ENCODE measurements at places on chromosomes 11 and 22.

DNA sequence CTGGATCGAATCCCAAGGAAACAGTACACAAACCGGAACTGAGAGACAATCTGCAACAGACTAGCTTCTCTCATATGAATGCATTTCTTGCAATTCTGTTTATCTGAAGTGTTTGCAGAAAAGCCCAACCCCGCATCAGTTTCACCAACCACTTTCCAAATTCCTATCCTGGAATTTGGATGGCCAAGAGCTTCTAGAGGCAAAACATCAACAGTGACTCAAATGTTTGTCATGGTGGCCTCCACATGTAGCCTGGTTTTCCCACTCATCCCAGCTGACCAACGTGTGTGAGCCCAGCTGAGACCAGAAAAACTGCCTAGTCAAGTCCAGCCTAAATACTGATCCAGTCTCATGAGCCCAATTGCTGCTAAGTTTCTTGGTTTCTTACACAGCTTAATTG, 8.3 kb upstream of the MIEF1 start:
- DNase-seq: no peak

DNA sequence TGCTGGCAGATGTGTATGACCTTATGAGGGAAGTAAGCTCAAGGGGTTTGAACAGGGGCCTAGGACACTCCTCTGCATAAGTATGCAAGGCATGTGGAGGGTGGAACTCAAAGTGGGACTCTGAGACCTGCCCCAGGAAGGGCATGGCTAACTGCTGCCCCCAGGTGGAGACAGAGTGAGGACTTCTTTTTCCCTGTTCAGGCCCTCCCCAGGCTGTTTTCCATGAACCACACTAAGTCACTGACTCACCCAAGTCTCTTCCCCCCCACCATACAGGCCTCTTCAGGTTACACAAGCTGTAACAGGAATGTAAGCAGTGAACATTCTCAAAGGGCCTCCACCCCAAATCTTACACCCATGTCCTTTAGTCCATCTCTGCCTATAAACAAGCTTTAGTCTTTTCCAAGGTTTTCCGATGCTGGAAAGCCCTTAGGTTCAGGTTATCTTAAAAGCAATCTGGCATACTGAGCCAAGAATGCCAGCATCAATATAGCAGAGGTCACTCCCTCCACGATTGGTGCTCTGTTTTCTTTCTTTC, 13.1 kb downstream of the EEF1G start:
- DNase-seq: peak; percentile 62

GRCh38 chr11:14242187-14242586, 116.8 kb downstream of the RRAS2 start:
- DNase-seq: no peak

- no peak for DNase-seq
Observed at GRCh38 chr22:32204040-32204855, 625 bp downstream of the RFPL2 start.

DNA sequence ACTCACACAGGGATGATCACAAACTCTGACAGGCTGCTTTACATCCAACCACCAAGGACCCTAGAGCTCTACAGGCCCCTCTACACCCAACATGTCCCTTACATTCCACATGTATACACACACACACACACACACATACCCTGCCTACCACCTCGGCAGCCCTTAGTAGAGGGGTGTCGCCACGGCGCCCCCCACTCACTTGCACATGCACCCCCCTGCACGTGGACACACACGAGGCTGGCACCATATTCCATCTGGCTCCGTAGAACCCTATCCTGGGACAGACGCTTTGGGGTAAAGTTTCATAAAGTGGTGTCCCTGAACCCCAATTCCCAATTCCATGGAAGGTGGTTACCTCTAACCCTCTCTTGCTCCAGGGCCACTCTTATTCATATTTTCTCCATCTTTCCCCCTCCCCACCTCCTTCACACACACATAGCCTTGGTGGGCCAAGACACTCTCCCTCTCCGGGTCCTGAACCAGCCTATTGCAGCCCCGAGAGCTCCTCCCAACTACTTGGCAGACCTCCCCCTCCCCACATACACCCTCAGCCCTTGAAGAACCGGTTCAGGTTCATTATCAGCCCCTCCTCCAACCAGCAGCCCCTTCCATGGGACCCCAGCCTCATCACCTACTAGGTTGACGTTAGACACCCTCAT, 809 bp downstream of the PDE2A start:
- no peak for DNase-seq

DNA sequence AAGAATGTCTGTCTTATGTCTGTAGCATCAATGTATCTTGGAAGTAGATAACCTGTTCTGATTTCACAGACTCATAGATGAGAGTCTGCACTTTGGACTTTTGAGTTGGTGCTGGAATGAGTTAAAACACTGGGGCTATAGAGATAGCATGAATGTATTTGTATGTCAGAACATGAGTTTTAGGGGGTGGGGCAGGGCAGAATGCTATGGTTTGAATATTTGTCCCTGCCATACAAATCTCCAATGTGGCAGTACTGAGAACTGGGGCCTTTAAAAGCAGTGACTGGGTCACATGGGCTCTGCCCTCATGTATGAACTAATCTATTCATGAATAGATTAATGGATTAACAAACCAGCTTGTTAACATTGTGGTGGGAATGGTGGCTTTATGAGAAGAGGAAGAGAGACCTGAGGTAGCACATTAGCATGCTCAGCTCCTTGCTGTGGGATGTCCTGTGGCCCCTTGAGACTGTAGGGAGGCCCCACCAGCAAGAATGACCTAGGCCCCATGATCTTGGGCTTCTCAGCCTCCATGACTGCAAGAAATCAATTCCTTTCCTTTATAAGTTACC, 15.5 kb upstream of the OR52K1 start:
- no peak for DNase-seq

GRCh38 chr11:123976770-123977560, 616 bp downstream of the OR10S1 start:
- DNase-seq: no peak

- DNase-seq: no peak
Observed at GRCh38 chr22:40300884-40301672, 45.2 kb upstream of the ADSL start.

DNA sequence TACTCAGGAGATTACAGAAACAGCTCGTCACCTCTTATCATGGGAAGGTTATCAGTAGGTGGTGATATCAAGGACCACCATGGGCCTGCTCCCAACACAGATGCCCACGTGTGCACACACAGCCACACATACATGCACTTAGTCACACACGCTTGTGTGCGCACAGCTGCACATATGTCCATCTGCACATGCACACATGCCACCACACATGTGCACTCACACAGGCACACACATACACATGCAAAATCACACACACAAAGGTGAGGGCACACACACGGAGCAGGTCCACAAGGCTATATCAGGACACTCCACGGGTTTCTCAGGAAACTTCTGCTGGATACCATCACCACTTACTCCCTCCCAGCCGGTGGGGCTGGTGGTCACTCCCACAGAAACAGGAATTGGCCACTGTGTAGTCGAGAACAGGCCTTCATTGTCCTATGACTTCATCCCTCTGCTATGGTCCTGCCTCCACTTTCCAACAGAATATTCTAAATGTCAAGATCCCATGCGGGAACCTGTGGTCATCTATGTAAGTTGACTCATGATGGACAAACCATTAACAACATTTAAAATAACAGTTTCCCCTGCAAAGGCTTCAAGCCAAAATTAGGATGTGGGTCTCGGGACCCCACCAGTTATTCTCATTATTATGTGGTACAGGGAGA, 2.2 kb downstream of the C11orf24 start:
- no peak for DNase-seq

- no peak for DNase-seq
Observed at GRCh38 chr11:13008625-13009475, at the start of gene RASSF10. Gene RASSF10 (plus strand): TSS chr11:13009316. CDS start chr11:13009577, 261 bp downstream.

GRCh38 chr11:87173185-87174039, 135.7 kb downstream of the TMEM135 start:
- DNase-seq: no peak

DNA sequence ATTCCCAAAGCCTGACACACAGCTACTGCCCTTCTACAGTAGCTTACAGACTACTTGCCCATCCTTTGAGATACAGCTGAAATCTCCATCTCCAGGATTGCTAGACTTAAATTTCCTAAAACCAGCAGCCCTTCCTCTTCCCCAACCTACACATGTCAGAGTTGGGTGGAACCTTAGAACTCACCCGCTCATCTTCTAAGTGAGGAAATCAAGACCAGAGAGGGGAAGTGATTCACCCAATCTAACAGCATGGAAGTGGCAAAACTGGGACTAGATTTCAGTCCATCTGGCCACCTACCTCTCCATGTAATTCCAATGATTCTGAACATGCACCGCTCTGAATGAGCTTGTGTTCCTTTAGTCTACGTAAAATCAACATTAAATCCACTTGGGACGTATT, 1.0 kb upstream of the TMEM86A start:
- DNase-seq: no peak

DNA sequence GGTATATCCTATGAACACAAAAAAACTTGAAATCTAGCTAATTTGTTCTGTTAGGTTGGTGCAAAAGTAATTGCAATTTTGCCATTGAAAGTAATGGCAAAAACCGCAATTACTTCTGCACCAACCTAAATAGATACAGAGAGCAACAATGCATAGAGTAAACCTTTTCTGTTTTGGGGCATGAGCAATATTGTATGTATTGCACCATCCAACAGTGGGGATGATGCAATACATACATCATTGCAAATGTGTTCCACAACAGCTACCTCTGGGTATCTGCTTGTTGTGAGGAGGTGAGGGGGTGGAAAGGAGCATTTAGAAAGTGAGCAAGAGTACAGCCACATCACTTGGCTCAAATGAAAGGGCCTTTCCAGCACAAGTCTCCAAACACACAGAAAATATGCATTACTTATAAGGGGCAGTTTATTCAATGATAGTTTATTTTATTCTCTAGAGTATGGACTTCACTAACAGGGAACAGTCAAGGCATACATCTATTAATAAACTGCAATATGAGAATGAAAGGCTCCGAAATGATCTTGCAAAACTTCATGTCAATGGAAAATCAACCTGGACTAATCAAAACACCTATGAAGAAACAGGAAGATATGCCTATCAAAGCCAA, 77.3 kb downstream of the DEUP1 start:
- DNase-seq: no peak

DNA sequence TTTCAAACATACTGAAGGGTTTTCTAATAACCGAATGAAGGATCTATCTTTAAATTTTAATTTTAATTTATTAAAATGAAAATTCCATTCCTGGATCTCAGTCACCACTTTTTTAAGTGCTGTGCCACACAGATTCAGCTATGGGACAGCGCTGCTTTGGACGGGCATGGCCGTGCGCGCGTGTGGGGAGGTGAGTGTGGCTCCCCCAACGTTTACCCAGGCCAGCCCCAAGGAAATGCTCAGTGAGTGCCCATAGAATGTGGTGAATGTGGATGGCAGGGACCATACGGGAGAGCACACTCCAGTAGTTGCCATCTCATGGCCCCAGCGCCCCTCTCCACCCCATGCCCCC, 88.0 kb upstream of the KCNQ1OT1 start:
- DNase-seq: no peak

GRCh38 chr22:11627436-11627797, 3900.6 kb upstream of the OR11H1 start:
- DNase-seq: no peak

GRCh38 chr11:33642461-33643166, 58.0 kb downstream of the C11orf91 start:
- no peak for DNase-seq

DNA sequence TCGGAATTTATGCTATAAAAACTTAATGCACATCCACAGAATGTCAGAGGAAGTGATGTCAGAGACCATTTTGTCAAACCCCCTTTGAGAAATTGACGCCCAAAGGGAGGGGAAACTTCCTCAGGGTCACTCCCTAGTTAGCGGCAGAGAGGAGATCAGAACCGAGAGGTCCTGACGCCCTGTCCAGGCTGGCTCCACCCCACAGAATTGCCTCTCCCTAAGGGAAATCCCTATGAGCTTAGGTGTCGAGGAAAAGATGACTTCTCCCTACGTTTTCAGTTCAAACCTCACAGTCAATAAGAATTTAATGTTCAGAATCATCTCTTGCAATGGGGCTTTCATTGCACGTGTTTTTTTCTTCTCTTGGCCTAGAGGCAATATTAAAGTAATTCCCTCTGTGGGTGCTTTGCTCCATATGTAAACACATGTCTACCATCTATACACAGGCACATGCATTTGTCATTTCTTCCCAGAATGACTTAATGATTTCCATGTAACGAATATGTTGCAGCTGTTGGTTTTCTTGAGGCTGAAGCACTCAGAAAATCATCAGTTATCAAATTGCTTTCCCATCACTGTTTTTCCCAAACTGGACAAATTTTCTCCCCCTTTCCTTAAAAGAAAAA, 148.7 kb upstream of the TIMP3 start:
- no peak for DNase-seq

- DNase-seq: no peak
Observed at GRCh38 chr11:18853086-18853720, 61.6 kb upstream of the PTPN5 start.

DNA sequence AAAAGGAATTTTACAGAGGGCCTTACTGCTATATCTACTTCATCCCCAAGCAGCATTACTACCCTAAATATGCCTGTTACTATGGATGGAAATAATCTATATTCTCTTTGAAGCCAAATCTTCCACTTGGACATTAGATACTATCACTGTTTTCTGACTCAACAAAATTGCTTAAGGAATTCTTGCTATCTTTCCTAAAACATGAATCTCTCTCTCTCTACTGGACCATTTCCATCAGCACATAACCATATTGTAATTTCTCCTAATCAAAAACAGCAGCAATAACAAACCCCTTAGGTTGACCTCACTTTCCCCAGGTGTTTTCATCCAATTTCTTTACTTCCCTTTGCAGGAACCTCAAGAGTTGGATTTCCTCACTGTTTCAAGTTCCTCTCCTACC, 67.9 kb upstream of the BLID start:
- no peak for DNase-seq

DNA sequence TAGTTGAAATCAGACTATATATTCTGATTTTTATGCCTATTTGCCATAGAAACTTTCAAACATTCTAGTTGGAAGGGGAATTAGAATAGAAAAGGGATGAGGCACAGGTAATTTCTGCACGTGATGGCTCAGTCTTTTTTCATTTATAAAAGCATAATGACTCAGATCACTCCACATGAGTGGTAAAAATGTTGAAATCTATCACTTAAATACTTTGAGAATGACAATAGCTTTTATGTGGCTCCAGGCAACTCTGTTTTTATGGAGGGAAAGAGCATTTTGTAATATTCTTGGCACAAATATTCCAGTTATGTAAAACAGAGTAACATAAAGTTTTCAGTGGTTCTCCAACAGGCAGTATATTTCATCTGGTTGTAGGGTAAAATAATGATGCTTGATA, 5.9 kb upstream of the MMP3 start:
- DNase-seq: no peak

GRCh38 chr11:97525273-97525672, 1135.5 kb downstream of the JRKL start:
- no peak for DNase-seq

GRCh38 chr11:87022254-87022653, 15.5 kb upstream of the TMEM135 start:
- no peak for DNase-seq

GRCh38 chr11:33515347-33515746, 185.3 kb downstream of the C11orf91 start:
- no peak for DNase-seq

- DNase-seq: no peak
Observed at GRCh38 chr11:114499756-114500155, 59.9 kb downstream of the NXPE1 start.

GRCh38 chr22:45942787-45943493, 34.0 kb downstream of the WNT7B start:
- no peak for DNase-seq

Data from activated gamma-delta T cell treated with anti-CD3 and anti-CD28 coated beads, Interleukin-2, amount 50 U/mL, for 16 hours (primary cell).